ENCODE measurements at places on chromosomes 7 and 10.
A peak's percentile ranks its signal among the peaks of the same experiment; 100 is the strongest.

DNA sequence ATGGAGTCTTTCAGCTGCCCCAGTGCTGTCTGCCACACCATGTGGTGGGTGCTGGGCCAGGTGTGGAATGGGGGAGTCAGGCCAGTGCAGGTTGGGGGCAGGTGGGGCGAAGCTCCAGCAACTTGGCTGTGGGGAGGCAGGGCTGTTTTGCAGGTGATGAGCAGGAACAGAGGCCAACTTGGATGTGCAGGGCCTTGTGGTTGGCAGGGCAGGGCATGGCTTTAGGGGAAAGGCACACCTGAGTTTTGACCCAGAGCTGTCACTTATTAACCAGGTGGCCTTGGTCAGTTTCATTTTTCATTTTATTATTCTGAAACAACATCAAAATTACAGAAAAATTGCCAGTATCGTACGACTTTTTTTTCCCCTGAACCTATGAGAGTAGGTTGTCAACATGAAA lies 1.1 kb upstream of the SFTPA2 start:
- no peak overlapping the region for H3K27ac ChIP-seq
- no peaks in the 10 kb centered on the region for H3K27me3 ChIP-seq
- peaks cover 7% of the 10 kb centered on the region for H3K4me1 ChIP-seq

- peaks cover 10% of the 10 kb centered on the region for H3K36me3 ChIP-seq
- H3K4me3 ChIP-seq, result no peak overlapping the region
- H3K4me1 ChIP-seq, result no peaks in the 10 kb centered on the region
- no peaks in the 10 kb centered on the region for H3K27me3 ChIP-seq
Measured at GRCh38 chr10:72133517-72133916, 45.2 kb upstream of the SPOCK2 start.

DNA sequence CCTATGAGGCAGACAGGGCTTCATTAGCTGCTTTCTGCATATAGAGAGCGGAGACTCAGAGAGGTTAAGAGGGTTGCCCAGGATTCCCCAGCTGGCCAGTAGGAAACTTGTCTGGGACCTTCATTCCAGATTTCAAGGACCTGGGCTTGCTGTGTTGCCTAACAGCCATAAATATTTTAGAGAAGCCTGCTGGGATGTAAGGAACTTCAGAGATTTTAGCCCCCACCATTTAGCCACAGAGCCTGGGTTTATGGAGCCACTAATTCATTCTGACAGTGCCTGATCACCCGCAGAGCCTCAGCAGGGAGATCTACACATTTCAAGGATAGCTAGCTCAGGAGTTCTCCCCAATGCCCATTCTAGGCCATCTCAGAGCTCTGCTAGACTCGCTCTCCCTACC lies 56.6 kb upstream of the TRUB1 start:
- no peak overlapping the region for H3K27ac ChIP-seq
- no peak overlapping the region for H3K4me3 ChIP-seq
- no peaks in the 10 kb centered on the region for H3K27me3 ChIP-seq
- H3K4me1 ChIP-seq, result peaks cover 33% of the 10 kb centered on the region

DNA sequence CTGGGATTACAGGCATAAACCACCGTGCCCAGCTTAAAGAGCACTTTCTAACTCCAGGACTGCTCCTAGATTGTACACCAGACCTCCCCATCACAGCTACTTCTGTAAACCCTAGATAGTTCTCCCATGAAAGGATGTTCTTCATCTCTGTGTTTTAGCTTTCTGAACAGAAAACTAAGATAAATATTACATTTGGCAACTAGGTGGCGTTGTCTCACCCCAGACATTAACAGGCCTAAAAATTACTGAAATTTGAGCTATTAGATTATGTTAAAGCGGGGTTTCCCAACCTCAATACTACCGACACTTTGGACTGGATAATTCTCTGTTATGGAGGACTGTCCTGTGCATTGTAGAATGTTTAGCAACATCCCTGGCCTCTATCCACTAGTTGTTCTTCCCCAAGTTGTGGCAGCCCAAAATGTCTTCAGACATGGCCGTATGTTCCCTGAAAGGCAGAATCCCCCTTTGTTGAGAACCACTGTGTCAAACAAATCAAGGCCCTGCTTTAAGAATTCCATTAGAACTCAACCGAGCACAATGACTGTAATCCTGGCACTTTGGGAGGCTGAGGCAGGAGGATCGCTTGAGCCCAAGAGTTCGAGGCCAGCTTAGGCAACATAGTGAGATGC lies 19.1 kb downstream of the ATOH7 start:
- no peaks in the 10 kb centered on the region for H3K4me1 ChIP-seq
- peaks cover 6% of the 10 kb centered on the region for H3K27me3 ChIP-seq
- H3K27ac ChIP-seq, result no peak overlapping the region
- no peak for DNase-seq
- H3K36me3 ChIP-seq, result no peaks in the 10 kb centered on the region

GRCh38 chr7:100029596-100029995 lies 14.2 kb downstream of the ZKSCAN1 start:
- no peak for DNase-seq
- no peaks in the 10 kb centered on the region for H3K27me3 ChIP-seq
- no peak overlapping the region for H3K27ac ChIP-seq
- H3K36me3 ChIP-seq, result peaks cover 24% of the 10 kb centered on the region
- H3K4me1 ChIP-seq, result no peaks in the 10 kb centered on the region
- H3K4me3 ChIP-seq, result no peak overlapping the region

DNA sequence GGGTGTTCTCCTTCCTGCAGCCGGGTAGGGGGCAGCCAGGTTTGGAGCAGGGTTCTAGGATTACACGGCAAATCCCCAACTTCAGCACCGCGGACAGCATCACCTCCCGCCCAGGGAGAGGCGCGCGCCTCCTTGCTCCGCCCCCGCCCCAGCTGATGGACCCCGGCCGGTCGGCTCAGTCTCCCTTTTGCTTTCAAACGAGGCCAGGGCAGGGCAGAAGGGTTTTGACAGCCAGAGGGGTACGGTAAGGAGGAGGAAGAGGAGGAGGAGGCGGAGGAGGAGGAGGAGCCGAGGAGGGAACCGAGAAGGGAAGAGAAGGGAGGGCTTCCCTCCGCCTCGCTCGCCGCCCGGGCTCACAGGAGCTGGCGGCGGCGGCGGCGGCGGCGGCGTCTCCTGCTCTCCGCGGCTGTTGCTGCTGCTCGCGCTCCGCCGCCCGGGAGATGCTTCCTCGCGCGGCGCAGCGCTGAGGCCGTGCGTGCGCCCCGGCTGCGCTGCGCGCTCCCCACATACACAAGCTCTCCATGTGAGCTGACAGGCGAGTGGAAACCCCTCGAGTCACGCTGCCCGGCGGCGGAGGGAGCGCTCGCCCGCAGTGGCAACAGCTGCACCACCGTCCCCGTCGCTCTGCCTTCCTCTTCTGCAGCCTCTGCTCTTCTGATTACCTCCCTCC lies 615 bp upstream of the CNTNAP2 start:
- peaks cover 81% of the 10 kb centered on the region for H3K27me3 ChIP-seq
- H3K4me3 ChIP-seq, result peak overlapping the region; percentile 94
- H3K4me1 ChIP-seq, result peaks cover 15% of the 10 kb centered on the region
- no peaks in the 10 kb centered on the region for H3K36me3 ChIP-seq
- no peak overlapping the region for H3K27ac ChIP-seq
- DNase-seq, result peak; percentile 92

DNA sequence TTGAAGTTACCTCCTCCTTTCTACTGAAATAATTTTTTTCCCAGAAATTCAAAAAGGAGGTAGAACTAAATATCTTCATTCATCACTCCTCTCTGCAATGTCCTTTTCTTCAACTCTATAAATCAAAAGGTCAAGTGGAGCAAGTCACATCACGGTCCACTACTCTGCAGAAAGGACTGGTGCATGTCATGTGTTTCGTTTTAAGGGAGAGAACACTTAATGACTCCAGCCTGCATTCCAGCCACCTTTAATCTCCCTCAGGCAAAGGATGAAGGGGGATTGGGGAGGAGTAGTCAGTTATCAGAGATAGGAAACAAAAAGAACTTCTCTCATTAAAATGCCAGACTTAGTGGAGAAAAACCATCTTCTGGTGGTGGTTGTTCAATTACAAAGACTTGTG lies 78.9 kb downstream of the ANK3 start:
- H3K4me1 ChIP-seq, result no peaks in the 10 kb centered on the region
- no peaks in the 10 kb centered on the region for H3K27me3 ChIP-seq
- no peak overlapping the region for H3K4me3 ChIP-seq
- H3K36me3 ChIP-seq, result no peaks in the 10 kb centered on the region

DNA sequence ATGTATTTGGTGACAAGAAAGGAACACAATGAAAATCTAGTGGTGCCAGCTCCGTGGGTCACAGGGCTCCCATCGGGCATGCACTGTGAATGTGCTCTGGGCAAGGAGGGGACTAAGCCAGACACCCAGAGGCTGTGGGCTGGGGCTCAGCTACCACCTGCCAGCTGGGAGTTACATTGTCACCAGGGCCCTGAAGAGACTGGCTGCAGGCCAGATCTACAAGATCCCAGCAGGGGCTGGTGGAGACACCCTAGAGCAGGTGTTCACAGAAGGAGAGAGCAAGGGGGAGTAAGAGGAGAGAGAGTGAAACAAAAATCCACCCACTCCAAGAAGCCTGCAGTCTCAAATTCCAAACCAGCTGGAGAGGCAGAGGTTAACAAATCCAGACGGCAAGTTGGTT lies 116.6 kb upstream of the ADCY1 start:
- H3K27me3 ChIP-seq, result no peaks in the 10 kb centered on the region
- H3K4me1 ChIP-seq, result no peaks in the 10 kb centered on the region
- no peaks in the 10 kb centered on the region for H3K36me3 ChIP-seq
- H3K27ac ChIP-seq, result no peak overlapping the region

DNA sequence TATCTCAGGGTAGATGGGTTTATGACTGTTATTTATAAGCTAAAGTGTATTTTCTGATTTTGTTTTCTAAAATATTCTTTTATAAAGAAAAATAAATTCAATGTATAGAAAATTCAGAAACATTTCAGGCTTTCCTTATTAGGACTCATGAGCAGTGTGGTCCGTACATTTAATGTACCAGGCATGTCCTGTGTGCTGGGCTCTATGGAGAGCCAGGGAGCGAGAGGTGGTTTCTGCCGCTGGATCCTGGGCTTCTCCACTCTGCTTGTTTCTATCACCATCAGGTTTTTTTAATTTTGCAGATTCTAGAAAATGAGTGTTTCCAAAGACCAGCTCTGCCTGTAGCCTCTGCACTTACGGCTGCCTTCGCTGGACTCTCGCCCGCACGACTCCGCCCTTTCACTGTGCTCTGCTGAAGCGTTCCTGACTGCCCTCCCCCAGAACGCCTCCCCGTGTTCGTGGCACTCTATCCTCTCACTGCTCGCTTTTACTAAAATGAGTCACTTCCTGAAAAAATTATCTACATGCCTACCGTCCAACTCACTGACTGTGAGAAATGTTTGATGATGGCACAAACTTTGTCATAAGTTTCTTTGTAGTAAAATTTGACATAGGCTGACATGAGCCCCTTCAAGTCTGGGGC lies 188.5 kb downstream of the ZMYND11 start:
- no peak overlapping the region for H3K27ac ChIP-seq
- peaks cover 24% of the 10 kb centered on the region for H3K36me3 ChIP-seq
- no peak overlapping the region for H3K4me3 ChIP-seq

DNA sequence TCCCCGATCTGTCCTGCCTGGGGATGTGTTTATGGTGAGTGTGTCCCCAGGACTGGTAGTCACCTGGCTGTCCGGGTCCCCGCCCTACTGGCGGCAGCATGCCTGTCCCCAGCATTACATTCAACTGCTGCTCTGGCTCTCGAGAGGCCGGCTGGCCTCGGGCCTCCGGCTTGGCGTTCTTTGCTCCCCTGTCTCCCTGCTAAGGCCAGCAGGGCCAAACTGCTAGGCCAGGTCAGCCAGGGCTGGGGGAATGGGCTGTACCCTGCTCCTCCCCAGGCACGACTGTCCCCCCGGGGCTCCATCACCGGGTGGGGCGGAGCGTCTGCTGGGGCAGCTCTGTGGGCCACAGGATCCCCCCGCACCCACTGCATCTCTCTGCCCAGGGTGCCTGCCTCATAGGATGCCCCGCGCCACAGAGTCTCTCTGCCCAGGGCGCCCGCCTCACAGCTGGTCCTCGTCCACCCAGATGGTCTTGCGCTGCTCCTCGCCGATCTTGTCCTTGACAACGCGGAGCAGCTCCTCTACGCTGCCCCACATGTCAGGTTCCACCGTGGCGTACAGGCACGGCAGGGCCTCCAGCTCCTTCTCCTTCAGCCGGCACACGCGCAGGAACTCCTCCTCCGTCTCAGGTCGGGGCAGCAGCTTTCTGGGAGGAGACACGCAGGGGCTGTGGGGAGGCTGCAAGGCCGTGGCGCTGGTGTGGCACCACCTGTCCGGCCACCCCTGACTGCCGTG lies 62.3 kb upstream of the GNA12 start:
- DNase-seq, result no peak
- H3K27ac ChIP-seq, result no peak overlapping the region
- no peak overlapping the region for H3K4me3 ChIP-seq
- no peaks in the 10 kb centered on the region for H3K36me3 ChIP-seq
- no peaks in the 10 kb centered on the region for H3K27me3 ChIP-seq

DNA sequence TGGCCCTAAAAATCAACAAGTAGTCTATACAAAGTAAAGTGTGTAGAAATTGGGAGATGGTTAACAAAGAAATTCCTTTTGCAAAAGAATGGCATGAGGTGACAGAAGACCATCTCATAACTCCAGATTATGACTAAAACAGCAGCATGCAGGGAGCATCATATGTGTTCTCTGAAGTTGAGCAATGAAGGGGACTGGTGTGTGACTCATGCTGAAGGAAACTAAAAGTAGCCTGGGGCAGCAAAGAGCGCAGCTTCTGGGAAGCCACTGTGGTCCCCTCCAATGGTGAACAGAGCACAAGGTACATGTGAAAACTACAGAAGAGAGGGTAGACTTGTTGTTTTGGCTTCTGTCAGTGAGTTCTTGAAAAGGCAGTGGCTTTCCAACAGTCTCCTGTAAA lies 133.4 kb downstream of the MACC1 start:
- no peaks in the 10 kb centered on the region for H3K36me3 ChIP-seq
- peaks cover 4% of the 10 kb centered on the region for H3K4me1 ChIP-seq
- H3K4me3 ChIP-seq, result no peak overlapping the region
- H3K27me3 ChIP-seq, result no peaks in the 10 kb centered on the region

DNA sequence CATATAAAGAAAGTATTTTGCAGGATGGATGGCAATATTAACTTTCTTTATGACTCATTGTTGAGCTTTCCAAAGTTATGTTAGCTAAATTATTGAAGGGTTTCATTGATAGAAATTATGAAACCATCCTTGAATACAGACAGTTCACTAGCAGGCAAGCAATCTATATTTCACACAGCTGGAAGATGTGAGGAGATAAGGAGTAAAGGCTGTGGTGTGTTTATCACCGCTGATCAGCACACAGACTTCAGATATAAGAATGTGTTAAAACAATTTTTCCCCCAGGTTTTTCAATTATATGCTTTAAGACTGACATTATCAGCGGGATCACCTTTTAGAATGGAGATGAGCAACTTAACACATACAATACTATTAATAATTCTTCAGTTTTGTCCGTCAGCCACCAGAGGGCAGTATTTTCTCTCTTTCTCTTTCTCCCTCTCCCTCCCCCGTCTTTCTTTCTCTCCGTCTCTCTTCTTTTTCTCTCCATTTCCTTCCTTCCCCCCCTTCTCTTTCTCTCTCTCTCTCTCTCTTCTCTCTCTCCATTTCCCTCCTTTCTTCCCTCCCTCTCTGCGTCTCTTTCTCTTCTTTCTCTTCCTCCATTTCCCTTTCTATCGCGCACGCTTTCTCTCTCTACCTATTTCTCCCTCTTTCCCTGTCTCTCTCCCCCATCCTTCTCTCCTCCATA lies 62.9 kb upstream of the FAM171A1 start:
- peak overlapping the region; percentile 37 for H3K27ac ChIP-seq
- peaks cover 12% of the 10 kb centered on the region for H3K4me1 ChIP-seq
- DNase-seq, result peak; percentile 56
- no peaks in the 10 kb centered on the region for H3K27me3 ChIP-seq
- H3K36me3 ChIP-seq, result no peaks in the 10 kb centered on the region

- no peak for DNase-seq
- no peak overlapping the region for H3K27ac ChIP-seq
- no peaks in the 10 kb centered on the region for H3K27me3 ChIP-seq
- no peaks in the 10 kb centered on the region for H3K4me1 ChIP-seq
Measured at GRCh38 chr10:7625836-7626235, 40.9 kb downstream of the ITIH5 start.

GRCh38 chr7:31104361-31105255 lies 52.5 kb downstream of the ADCYAP1R1 start:
- H3K4me3 ChIP-seq, result no peak overlapping the region
- H3K27me3 ChIP-seq, result peaks cover 3% of the 10 kb centered on the region
- H3K4me1 ChIP-seq, result no peaks in the 10 kb centered on the region
- no peaks in the 10 kb centered on the region for H3K36me3 ChIP-seq
- peak overlapping the region; percentile 27 for H3K27ac ChIP-seq

Measured in neural crest cell (in vitro differentiated cells).